ENCODE measurements at places on chromosomes 2 and 18.

DNA sequence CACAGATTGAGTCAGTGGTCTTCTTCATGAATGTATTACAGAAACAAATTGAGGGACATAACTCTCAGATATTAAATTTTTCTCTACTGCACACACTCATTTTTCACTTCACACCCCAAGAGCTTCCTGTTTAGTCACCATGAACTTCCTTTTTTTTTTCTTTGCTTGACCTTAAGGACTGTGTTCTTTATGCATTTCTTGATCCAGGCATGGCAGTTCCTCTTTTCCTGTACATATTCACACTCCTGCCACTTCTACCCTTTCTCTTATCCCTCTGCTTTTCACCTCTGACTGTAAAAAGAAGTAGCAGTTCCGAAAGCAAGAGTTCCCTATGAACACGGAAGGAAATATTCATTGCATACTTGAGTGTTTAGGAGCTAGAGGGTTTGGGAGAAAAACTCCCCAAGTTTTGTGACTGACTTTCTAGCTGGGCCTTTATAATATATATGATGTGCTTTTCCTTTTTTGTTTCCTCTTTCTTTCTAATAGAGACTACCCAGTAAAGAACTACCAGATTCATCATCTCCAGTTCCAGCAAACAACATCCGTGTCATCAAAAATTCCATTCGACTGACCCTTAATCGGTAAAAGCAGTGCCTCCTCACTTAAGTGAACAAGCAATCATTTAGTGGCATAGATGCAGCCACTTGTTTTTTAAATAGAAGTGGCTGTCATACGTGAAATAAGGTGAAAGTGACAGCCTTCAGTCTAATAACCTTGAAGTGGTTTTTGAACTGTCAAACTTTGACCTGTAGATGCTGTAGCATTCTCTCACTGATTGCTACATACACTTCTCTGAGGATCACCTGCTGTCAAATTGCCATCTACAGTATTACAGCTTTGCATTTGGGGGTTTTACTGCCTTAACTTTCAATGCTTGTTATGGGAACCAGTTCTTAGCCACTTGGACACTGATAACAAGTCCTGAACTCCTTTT lies 40.8 kb downstream of the PAPOLG start:
- DNase-seq = no peak

- DNase-seq = no peak
Measured at GRCh38 chr2:74104839-74105238, 42.9 kb downstream of the BOLA3 start.

DNA sequence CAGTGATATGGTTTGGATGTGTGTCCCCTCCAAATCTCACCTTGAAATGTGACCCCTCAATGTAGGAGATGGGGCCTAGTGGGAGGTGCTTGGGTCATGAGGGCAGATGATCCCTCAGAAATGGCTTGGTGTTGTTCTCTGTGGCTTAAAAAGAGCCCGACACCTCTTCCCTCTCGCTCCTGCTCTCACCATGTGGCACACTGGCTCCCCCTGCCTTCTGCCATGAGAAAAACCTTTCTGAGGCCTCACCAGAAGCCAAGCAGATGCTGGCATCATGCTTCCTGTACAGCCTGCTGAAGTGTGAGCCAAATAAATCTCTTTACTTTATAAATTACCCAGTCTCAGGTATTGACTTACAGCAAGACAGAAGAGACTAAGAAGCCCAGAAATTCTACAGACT lies 357.1 kb downstream of the NRXN1 start:
- DNase-seq = no peak

DNA sequence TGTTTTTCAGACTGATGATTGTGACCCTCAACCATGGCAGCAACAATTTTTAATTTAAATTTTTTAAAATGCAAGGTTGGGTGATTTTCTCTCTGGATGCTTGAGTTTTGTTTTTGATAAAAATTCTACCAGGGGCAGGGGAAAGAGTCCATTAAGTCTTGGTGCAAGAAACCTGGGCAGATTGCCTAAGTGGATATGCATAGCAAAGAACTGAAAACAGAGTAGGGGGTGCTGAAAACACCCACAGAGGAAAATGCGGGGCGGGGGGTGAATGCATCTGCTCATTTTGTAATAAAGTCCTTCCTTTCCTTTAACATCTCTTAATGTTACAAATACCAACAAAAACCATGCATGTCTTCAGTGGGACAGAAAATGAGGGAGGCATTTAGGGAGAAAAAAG lies 138.0 kb downstream of the NEDD4L start:
- no peak for DNase-seq

DNA sequence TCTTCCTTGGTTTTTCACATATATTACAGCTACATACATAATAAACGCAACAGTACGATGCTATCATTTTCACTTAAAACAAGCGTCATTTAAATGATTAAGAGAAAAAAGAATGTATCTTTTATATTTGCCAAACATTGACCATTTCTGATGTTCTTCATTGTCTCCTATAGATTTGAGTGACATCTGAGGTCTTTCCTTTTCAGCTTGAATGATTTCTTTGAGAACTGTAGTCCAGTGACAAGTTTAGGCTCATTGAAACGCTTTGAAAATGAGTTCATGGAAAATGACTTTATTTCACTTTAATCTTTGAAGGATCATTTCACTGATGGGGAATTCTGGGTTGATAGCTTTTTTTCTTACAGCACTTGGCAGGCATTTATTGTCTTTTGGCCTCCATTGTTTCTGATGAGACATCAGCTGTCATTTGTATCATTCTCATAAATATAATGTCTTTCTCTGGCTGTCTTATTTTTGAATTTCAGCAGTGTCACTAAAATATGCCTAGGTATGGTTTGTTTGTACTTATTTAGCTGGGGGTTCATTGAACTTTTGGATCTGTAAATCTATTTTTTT lies 10.9 kb downstream of the TGIF1 start:
- no peak for DNase-seq

DNA sequence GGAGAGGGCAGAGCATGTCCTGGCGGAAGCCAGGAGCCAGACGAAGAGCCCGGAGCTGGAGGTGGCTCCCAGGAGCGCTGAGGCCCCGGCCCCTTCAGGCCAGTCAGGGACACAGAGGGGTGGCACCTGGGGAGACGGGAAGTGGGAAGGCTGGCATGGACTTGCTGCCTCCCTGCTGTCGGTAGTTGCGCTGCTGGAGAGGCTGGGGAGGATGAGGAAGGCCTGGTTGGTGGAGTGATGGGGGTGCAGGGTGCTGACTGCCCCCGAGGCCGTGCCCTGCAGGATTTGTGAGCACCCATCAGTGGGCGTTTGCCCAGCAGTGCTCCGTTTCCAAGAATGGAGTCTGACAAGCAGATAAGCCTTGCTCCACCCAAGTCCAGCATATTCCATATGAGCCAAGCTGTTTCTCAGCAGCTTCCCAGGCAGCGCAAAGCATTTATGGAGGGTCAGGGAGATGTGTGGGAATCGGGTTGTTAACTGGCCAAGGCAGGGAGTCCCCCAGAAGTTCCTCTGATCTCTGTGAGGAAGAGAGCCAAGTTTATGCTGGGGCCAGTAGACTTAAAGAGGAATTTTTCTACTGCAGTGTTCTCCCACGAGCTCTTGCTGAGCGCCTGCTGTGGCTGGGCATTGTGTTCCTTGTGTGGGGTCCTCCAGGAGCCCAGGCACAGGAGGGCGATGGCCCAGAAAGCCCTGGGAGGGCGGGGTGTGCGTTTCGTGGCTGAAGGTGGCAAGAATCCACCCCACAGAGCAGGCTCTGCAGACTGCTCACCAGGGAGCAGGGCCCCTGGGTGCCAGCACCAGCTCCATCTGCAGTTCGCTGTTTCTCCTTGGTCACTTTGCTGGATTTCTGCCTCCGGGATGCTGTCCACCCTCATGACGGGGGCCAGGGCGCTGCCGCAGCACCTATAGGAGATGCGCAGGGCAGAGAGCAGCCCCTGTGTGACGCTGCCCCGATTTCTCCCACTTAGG lies 250.2 kb downstream of the ALPK2 start:
- DNase-seq = no peak

GRCh38 chr2:177772529-177772928 lies 300.0 kb downstream of the PDE11A start:
- no peak for DNase-seq

- DNase-seq = no peak
Measured at GRCh38 chr2:151953467-151953866, 125.2 kb upstream of the ARL5A start.

GRCh38 chr2:30348825-30349224 lies 98.2 kb upstream of the LCLAT1 start:
- no peak for DNase-seq
